Omental fat pad (tissue), 4 donors: ENCODE measurements at places on chromosomes 12 and 14.

GRCh38 chr14:24147761-24148428, 597 bp downstream of the RNF31 start:
- no peak for DNase-seq

GRCh38 chr12:50546441-50547318, 41.9 kb downstream of the DIP2B start:
- no peak for DNase-seq

DNA sequence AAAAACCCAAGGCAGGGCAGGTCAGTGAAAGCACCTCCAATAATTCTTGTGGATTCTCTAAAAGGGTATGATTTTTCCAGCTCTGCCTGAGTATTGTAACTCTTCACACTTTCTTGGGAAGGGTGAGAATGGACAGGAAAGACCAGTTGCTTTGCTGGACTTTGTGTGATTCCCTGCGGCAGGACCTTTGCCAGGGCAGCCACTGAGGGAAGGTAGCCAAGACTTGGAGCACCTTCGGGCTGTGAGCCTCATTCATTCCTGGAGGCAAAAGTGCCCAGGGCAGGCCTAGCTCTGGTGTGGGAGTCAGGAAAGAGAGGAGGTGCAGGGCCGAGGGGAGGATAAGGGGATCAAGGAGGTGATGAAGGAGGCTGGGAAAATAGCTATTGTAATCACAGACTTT, 80.2 kb downstream of the VCPKMT start:
- DNase-seq = no peak

DNA sequence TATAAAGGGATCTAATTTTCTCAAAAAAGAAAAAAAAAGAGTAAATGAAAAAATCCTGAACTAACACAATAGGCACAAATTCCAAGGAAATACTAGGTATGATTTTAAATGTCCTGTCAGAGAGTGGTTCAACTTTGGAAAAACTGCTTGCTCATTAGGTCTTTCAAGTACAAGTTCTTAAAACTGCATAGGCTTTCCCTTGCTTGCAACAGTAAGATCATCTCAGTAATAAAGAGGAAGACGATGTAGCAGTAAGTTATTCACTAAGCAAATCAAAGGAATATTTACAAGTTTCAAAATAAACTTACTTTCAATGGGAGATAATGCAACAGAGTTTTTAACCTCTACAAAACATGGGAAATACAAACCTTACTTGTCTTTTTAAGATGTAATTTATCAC, 21.6 kb downstream of the CORO1C start:
- DNase-seq = no peak

DNA sequence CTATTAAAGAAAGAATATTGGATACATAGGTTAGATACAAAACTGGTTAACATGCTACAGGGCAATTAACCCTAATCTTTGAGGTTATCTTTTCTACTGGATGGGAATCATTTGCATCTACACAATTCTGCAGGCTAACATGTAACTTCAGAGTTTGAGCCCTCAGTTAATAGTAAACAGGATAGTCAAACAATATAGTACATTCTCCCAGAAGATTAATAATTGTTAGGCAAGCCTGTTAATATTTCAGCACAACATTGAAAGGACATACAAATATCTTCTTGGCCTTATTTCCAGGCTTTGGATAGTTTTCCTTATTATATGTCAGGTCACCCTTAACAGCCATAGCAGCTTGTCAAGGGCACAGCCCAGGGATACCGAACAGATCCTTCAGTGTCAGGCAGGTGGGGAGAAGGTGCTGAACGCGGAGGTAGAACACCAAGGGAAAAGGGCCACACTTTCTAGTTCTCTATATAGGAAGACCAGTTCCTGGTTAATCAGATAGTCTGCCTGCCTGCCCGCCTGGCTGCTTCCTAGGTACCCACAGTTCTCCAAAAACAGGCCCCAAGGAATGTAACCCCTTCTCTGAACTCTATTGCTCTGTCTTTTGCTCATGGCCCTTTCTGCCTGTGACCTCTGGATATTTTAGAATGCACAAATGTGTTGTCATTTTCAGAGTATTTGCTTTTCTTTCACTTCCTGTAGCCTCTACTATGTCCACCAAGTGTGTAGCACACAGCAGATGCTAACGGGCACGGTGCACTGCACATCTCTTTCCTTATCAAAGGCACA, 256.0 kb downstream of the PCNX1 start:
- no peak for DNase-seq

- DNase-seq = no peak
Observed at GRCh38 chr12:26295001-26295400, 99.6 kb downstream of the SSPN start.

- no peak for DNase-seq
Observed at GRCh38 chr12:122982963-122983788, 2.7 kb downstream of the ARL6IP4 start.

DNA sequence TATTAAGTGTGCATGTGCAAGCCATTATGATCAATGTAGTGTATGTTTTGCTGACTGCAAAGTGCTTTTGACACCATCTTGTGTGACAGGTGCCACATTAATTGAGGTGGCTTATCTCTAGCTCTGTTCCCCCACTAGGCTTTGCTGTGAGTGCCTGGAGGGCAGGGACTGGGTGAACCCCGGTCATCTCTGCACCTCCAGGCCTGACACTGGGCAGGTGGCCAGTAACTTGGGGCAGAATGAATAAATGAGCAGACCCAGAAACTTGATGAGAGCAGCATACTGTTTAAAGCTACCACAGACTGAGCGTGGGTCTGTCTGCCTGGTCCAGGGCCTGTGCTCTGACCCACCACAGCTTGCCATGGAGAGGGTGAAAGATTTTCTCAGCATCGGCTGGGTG, 151.6 kb downstream of the CALM1 start:
- DNase-seq = no peak

DNA sequence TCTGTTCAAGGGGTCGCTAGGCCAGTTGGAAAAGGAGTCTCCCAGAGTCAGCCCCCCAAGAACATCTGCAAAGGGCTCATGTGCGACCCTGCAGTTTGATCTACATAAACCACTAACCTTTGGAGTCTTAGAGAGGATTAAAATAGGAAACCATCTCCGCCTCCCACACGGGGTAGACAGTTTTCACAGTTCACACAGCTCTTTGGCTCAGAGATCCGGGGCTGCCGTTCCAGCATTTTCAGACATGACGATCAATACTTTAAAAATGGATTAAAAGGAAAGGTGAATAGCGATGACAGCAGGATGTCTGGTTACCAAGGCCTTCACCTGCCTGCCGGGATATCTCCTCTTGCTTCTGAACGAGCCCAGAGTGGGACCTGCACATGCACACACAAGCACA, 59.8 kb upstream of the BCL11B start:
- DNase-seq = no peak

DNA sequence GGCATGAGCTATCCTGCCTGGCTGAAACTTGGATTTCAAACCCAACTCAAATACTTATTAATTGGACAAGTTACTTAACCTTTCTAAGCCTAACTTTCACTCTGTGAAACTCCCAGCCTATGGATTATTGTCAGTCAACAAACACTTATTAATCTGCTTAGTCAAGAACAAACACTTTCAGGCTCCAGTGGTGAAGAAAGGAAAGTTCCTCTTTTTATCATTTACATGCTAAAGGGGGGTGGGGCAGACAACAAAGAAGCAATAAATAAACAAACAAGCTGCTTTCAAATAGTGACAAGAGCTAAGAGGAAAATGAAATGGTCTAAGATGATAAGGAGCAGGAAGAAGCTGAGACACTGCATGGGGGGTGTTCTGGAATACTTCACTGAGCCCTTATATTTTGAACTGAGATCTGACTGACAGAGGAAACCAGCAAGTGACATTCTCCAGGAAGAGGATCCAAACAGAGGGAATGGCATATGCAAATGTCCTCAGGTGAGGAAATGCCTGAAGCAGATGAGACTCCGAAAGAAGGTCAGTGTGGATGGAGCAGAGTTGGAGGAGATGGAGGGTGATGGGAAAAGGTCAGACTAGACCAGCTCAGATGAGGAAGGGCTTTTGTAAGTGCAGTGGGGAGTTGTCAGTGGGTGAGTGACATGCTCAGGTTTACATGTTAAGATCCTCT, 259.6 kb downstream of the ITPR2 start:
- no peak for DNase-seq

DNA sequence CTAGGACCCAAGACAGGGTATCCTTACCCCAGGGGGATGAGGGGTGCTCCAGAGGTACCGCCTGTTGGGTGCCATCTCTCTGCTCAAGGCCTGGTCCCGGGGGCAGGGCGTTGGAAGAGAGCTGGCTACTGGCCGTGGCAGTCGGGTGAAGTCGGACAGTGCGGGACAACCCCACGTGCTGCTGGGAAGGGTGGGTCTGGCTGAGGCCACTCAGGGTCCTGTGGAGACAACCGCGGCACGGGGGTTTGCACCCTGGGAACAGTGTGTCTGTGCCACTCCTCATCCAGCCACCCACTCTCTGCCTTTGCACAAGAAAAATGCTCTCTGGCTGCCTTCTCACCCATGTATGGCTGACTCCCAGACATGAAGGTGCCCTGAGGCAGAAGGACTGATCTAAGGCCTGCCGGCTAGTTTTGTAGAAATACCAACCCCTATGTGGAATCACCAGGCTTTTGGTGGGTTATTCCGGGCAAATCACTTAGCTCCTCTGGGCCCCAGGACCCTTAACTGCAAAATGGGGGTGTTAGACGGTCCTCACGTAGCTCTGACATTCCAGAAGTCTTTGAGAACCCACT, 56.5 kb downstream of the LTBP2 start:
- no peak for DNase-seq

- DNase-seq = no peak
Observed at GRCh38 chr14:105224845-105225570, 23.3 kb upstream of the BTBD6 start.

DNA sequence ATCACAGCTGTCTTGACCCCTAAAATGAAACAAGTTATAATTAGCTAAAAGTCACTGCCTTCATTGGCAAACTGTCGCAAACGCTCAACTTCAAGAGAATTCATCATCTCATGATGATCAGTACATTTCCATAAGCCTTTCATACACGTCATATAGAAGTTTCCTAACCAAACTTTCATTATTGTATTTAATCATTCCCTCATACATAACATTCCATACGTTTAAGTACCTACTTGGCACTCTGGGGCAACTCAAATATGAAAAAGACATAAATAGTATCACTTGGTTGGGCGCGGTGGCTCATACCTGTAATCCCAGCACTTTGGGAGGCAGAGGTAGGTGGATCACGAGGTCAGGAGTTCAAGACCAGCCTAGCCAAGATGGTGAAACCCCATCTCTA, 12.4 kb upstream of the PPP2R5E start:
- no peak for DNase-seq

DNA sequence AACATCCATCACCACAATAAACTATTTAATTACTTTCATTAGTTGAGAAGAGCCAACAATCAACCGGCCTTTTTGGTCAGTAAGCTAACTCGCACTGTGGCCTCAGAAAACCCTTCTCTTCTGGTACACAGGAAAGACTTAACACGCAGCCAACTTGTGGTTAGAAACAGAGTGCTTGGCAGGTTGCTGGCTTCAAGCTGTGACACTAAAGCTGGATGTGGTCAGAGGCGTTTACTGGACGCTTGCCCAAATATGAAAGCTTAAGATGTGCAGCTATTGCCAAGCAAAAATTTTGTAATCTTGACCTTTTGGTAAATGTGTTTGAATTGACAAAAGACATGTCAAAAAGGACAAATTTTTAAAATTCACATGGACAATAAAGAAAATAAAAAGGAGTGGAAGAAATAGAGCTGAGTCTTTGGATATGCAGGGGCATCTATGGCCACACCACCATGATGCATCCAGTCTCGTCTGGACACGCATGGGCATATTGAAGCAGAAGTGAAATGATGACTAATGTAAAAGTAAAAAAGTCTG, 2.6 kb upstream of the KLRK1 start:
- DNase-seq = no peak

DNA sequence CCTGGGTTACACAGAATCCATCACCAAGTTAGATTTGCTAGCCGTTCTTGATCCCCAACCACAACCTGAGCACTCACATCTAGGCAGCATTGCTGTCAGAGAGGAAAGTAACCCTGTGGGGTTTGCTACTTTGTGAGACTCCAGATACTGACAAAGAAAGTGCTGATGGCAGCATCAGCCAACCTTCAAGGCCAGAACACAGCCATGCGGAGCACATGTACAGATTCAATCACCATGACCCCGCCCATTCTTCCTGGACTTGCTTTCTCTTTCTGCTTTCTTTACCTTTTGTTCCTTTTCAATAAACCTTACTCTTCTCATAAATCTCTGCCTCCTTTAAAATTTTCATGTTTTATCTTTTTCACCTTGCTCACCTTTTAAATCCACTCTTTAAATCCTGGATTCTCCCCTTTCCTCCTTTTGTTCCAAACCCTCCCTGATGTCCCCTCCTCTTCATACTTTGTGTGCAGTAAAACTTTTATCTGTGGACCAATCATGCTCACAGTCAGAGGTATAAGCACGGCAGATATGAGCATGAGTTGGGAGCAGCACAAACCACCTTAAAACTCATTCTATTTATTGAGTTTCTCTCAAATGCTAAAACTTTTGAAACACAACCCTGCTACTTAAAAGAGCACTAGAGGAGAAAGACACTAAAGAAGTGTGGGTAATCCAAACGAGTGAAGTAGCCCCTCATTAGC, 21.9 kb upstream of the CERS5 start:
- DNase-seq = no peak

GRCh38 chr12:32917094-32917611, 20.6 kb upstream of the PKP2 start:
- DNase-seq = no peak
